NCI-H460 (cell line): ENCODE measurements at places on chromosomes 1 and 21.

DNA sequence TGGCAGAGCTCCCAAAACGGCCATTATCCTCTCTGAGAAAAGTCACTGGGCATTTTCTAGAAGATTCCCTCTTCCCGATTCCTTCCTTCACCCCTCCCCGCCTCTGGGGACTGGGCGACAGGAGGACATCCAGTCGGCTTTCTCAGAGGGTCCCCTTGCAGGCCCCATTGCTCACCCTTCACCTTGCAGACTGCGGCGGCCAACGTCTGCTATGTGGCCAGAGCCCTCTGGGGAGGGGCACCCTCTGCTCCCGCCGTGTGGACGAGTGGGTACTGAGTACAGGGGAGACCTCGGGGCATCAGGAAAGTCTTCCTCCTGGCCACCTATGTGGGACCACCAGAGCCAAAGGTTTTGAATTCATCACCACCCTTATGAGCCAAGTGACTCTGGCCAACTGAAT, 293.5 kb upstream of the VAMP3 start:
- DNase-seq = no peak

DNA sequence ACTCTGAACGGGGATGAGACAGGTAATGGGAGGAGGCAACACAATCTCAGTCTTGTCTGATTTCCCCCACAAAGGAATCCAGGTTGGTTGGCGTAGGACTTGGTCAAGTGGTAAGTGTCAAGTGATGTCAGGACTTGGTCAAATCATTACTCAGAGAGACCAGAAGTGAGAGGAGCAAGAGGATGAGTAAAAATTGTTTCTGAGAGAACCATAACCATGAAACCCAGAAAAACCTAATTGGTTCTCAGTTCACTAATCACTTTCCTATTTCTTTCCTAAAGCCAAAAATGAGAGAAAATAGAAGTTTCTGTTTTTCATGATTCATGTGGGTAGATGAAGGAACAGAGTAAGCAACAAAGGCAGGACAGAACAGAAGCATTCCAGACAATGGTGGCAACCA, 5.0 kb downstream of the PHC2 start:
- no peak for DNase-seq

- DNase-seq = no peak
These were observed 36.8 kb upstream of the PTPRF start for GRCh38 chr1:43493661-43494450.

DNA sequence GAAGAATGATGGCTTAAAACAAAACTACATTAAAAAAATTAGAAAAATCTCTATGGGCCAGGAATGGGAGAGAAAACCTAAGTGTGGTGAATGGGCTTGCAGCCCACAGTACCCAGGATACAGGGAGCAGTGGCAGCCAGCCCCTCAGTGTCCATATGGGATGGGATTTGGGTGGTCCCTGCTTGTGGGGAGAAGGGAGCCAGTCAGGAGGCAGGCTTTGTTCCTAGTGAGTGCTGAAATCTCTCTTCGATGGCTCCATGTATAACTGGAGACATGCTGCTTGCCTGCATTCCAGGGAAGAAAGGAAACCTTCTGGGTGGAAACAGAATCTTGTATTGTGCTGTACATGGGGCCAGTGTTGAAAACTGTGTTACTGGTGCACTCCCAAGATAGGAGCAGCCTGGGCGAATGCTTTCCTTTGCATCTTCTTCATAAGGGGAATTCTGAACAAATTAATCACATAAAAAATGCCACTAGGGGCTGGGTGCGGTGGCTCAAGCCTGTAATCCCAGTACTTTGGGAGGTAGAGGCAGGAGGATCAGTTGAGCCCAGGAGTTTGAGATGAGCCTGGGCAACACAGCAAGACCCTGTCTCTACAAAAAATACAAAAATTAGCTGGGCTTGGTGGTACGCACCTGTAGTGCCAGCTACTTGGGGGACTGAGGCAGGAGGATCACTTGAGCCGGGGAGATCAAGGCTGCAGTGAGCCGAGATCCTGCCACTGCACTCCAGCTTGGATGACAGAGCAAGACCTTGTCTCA, 36.0 kb downstream of the PTPRU start:
- DNase-seq = no peak

GRCh38 chr1:10639775-10640578, 156.5 kb downstream of the CASZ1 start:
- no peak for DNase-seq

DNA sequence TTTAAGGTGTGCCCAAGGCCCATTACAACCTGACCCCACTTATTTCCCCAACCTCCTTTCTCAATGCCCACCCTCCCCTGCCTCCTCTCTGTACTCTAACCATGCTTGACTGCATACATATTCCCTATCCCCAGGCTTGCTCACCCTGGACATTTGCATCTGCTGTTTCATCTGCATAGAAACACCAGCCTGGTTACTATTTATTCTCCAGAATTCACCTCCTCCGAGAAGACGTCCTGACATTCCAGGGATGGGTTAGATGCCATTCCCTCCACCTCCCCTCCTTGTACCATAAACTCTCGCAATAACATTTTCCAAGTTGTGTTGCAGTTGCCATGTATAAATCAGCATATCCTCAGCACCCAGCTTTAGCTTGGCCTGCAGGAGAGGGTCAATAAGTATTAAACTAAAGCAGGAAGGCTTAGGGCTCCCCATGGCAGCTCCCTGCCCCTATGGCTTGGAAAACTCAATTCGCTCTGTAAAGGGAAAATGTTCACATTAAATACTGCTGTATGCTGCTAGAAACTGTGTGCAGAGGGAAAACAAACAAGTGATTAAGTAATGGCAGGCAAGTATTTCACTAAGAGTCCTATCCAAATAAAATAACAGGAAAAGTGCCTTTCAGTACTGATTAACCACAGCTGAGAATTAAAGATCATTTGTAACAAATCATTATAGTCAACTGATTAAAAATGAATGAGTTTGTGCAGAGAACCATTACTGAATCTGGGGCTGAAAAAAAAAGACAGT, 202.3 kb downstream of the TNR start:
- DNase-seq = no peak
